ENCODE measurements at places on chromosomes 4 and X.

DNA sequence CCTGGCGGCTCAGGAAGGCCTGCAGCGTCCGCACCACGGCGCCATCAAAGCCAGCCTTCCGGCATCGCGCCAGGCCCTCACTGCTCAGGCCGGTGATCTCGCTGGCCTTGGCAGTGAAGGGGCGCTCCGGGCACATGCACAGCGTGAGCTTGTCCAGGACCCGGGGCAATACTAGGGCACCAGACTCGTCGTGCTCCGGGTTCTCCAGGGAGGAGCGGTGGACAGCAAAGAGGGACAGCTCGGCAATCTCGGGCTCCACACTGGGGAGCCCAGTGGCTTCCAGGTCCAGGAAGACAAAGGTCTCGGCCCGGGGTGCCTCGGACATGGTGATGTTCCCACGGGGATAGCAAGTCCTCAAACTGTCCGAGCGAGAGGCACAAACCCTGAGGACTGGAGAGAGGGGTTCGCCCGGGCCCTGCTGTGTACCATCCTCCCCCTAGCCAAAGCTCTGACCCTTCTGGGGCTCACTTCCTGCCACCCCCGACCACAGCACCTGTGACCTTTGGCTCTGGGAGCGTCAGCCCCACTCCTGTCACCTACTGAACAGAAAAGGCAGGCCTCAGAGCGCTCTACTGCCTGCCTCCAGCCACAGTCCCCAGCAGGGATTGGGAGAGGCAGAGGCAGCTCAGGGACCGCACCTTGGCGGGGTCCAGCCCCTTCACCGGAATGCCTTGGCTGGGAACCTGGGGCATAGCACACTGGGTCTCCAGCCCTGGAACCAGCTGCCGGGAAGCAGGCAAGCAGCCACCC, 575 bp downstream of the TREX2 start:
- DNase-seq: no peak

DNA sequence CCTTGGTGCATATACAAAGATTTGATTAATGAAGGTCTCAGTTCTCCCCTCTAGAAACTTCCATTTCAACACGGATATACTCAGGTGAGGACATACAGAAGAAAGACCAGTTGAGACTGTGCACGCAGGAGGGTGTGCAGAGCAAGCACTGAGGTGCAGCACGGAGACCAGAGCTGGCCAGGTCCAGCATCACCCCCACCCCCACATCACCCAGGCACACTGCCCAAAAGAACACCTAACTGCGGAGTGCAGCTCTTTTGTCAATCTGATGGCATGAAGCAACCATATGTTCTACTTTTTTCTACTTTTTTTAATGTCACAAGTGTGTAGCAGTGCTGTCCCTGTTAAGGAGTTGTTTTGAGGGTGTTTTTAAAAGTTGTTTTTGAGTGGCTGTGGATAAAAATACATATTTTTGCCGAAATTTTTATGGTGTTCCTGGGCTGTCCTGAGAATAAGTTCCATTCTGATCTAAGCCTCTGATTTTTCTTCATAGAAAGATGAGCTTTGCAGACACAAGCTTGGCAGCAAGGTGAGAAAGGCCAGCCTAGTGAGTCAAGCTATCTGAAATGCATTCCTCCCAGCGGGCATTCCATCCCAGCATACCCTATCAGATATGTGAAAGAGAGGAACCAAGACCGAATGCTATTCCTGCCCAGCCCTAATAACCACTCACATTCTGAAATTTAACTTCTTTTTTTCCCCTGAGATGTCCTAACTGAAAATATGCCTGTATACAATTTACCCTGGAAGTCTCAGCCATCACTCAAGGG, 173.7 kb downstream of the PTTG2 start:
- no peak for DNase-seq

GRCh38 chr4:38177035-38177546, 216.9 kb downstream of the PTTG2 start:
- DNase-seq: peak; percentile 54

GRCh38 chr4:176193938-176194337, 1.4 kb downstream of the SPATA4 start:
- DNase-seq: no peak

DNA sequence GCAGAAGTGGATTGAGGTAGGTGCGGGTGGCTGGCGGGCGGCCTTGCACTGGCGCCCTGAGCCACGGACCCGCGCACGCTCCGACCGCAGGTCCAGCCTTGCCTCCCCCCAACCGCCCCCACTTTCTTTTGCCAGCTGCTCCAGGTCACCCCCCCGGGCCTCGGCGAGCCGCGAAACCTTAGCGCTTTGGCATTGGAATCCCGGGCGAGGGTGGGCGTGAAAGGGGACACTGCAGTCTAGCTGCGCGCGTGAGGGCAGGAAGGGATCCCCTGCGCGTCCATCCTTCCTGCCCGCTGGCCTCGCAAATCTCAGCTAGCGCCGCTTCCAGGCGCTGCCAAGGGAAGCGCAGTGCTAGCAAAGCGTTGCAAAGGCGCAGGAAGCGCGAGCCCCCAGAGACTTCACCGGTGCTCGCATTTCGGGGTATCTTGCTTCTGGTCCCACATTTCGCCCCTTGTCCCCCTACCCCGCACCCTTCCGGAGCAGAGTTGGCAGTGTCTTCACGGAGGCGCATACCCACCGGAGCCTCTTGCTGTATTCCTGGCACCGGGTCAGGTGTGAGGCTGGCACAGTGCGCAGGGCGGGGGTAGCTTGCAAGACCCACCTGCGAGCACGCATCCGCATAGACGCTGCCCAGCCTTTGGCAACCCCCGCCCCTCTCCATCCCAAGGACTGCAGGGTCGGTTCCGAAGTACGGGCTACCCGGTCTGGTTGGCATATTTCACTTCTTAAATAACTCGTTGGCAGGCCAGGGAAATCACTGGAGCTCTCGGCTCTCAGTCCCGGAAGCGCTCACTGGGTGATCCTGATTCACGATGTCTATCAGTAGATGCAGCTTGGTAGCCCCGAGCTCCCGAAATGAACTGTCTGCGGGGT, 104.4 kb downstream of the UCHL1 start:
- DNase-seq: peak; percentile 30

GRCh38 chr4:25590171-25590570, 65.5 kb upstream of the SLC34A2 start:
- DNase-seq: no peak

GRCh38 chr4:82776925-82777542, 21.6 kb downstream of the SCD5 start:
- DNase-seq: no peak

Data from suppressor macrophage treated with lipopolysaccharide for 4 hours (primary cell).